ENCODE measurements at places on chromosomes 11 and 22.

DNA sequence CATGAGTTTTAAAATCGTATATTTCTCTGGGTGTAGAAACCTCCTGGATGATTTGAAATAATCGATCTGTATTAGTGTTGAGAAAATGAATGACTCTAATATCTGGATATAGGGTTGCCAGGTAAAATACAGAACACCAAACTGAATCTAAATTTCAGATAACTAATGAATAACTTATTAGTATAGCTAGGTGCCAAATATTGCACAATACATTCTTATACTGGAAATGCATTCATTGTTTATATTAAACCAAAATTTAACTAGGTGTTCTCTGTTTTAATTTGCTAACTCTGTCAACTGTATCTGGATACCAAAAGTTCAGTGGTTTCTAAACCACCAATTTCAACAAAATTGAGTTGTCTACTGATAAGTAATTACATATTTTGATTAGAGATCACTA, 2.5 kb upstream of the BIRC3 start:
- no peak for DNase-seq

DNA sequence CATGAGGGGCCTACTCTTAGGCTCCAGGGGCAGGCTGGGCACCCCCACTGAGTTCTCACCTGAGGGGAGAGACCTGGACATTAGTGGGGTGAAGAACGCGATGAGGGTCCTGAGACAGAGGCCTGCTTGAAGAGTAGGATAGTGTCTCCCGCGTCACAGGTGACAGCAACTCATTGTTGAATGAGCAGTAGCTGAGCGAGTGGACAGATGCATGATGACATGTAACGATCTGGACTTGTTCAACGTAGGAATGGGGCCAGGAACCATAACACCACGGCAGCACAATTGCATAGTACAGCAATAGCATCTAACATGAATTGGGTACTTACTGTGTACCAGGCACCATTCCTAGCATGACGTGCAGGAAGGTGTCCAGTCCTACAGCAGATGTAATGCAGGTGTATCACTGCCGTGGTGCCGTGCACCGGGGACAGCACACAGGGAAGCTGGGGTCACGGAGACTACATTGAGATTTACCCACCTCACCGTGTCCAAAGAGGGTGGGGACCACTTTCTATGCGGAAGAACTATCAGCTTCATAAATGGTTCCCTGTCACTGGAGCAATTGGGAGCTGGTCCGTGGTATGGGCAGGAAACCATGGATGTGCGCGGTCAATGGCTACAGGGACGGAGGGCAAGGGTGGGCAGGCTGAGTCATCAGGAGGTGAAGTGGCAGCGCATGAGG, 1019.1 kb downstream of the TBC1D22A start:
- DNase-seq = no peak

DNA sequence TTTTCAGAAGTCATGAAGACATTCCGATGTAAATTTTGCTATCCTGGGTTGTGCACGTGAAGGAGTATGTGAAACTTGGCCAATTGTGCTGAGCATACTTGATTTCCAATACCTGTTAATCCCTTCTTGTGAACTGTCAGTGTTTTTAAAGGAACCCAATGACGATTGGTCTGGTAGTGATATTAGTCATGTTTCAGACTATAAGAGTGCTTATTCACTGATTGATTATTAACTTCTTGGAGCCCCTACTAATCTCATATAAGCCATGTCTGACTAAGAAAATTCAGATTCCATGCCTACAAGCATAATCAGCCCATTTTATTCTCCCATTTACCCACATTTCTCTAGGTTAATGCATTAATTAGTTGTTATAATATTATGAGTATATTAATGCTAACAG, 330.8 kb upstream of the MTNR1B start:
- no peak for DNase-seq

DNA sequence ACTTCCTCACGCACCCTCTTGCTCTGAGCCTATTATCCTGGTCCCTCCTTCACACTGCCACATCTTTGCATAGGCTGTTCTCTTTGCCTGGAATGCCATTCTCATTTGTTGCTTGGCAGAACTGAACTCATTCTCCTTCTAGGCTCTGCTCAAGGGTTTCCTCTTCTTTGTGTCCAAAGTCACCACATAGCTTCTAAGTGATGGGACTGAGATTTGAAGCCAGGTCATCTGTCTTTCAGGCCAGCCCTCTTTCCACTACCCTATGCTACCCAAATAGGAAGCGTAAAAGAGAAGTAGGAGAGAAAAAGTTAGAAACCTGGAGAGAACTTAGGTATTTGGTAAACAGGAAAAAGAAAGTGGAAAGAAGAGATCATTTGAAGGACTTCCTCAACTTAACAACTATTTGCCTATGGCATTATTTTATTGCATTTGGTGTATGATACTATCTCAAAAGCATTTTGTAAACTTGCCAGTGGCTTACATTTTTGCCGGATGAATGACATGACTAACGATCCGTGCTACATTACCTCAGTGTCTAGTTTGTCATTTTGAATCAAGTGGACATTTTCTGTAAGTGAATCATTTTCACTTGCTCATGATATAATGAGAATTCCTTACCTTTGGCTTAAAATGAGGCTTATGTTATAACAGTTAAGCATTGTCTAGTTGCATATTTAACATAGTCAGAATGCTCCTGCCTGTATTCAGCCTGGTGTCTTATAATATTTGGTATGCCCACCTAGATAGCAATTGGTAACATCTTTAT, 18.5 kb downstream of the NF2 start:
- DNase-seq = no peak

GRCh38 chr22:38423512-38424503, 31.2 kb downstream of the KCNJ4 start:
- no peak for DNase-seq

GRCh38 chr22:38335077-38335476, 17.8 kb upstream of the CSNK1E start:
- DNase-seq = no peak

DNA sequence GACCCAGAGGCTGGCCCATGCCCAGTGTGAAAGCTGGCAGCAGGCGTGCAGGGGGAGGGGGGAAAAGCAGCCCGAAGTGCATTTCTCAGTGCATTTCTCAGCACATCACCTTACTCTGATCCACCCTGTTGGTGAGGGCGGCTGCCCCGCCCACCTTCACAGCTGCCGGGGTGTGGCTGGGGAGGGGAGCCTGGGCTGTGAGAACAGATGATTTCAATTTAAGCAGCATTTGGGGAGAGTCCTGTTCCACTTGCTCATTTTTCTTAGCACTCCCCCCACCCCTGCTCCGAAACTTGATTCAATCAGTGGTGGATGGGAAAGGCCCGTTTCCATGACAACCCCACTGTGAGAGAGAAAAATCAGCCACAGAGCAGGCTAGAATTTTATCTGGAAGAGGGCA, 84.8 kb downstream of the SNX19 start:
- no peak for DNase-seq

- DNase-seq = no peak
Measured at GRCh38 chr11:80146232-80146631, 705.4 kb upstream of the TENM4 start.

- no peak for DNase-seq
Measured at GRCh38 chr11:27721264-27722116, 21.2 kb upstream of the BDNF start.

DNA sequence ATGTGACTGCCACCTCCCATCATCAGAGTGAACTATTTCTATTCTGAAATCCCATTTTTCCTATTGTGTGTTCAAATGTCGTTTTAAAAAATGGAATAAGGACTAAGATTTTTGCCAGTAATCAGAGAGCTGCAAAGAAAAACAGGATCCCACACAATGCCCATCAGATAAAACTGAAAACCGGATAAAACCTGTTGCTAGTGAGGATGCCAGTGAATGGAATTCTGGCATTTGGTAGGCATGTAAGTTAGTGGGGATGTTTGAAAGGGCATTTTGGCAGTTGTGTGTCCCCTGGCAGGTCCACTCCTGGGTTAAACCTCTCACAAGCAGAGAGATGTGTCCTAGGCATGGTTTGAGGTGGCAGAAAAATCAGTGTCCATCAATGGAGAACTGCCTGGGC, 6.2 kb downstream of the DRAP1 start:
- DNase-seq = no peak

- no peak for DNase-seq
Measured at GRCh38 chr11:111846063-111846462, 25.3 kb downstream of the ALG9 start.

- DNase-seq = no peak
Measured at GRCh38 chr11:117796456-117796871, 552 bp downstream of the DSCAML1 start.

GRCh38 chr22:46731246-46732040, 6.6 kb downstream of the CERK start:
- no peak for DNase-seq

- DNase-seq = no peak
Measured at GRCh38 chr22:19240813-19241592, 50.5 kb downstream of the CLTCL1 start.

DNA sequence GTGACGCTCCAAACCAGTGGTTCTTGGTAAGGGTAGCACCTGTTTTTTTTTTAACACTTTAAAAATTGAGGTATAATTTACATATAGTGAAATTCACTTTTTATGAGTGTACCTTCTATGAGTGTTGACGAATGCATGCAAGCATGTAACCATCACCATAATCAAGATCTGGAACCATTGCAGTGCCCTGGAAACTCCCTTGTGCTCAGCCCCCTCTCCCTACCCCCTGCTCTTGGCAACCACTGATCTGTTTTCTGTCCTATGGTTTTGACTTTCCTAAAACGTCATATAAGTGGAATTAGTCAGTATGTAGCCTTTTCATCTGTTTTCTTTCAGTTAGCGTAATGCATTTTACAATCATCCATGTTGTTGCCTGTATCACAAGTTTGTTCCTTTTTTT, 212.2 kb downstream of the GRIK4 start:
- DNase-seq = no peak

DNA sequence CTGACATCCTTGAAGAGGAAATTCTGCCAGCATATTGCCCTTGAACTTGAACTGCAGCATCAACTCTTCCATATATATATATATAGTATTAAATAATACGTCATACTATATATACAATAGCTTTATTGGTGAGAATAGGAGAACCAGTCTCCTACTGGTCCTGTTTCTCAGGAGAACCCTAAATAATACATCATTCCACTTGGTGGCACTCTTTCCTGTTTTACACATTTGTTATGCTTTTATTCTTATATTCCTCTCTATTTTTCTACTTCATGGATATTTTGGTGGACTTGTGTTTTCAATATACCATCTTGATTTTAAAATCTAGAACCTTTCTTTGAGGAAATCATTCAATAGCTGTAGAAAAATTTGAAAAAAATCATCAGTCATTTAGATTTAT, 193.3 kb downstream of the TRPC6 start:
- no peak for DNase-seq

DNA sequence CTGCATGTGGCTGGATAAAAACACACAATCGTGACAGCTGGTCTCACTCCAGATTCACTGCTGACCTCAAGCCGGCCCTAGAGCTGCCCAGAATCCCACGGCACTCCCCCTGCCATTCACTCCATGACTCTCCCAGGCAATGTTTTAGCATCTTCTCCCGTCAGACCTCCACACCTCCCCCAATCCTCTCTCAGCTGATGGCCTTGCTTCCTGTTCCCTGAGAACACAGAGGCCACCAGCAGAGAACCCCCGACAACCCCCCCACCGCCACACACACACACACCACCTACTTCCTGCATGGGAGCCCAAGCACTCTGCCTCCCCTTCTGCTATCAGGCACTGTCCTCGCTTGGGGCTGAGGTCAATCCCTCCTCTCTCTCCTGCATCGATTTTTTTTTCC, 9.3 kb downstream of the TNKS1BP1 start:
- DNase-seq = no peak

DNA sequence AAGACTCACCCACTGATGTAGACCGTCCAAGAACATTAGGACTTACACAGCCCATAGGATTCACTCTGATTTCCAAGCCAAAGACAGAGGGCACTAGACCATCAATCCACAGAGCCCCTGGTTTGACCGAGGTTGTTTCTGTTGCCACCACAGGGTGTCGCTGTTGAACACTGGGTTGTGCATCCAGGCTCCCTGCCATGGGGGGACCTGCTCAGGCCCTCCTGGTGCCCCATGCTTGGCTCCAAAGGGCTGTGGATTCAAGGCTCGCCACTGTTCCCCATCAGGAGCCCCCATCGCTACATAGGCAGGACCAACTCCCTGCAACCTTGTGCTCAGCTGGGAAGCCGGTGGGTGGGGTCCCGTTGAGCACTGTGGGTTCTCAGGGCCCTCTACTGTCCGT, 128.0 kb upstream of the ANO1 start:
- no peak for DNase-seq

Measured in activated CD4-positive, CD25-positive, alpha-beta regulatory T cell (primary cell).